ENCODE measurements at places on chromosomes 2 and 18.

GRCh38 chr2:224155371-224155770 lies 116.3 kb upstream of the SERPINE2 start:
- no peak for DNase-seq

- no peak for DNase-seq
Observed at GRCh38 chr2:164948540-164948939, 6.8 kb downstream of the SLC38A11 start.

DNA sequence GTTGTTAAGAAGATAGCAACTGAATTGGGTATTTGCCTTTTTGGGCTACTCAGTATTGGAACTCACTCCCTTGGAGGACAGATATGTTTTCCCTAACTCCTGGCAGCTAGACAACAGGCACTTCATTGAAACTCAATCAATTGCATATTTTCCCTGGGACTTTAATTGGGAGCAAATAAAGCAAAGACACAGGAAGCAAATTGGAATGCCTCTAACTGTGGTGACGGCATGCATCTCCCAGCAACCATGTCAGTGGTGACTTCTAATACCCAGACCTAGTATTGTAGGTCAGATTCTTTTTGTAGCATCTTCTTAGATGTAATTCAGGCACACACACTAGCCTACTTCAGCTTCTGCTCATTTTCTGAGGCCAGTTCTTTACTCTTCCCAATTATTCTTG lies 164.2 kb upstream of the SETBP1 start:
- DNase-seq, result no peak

GRCh38 chr2:50346629-50347357 lies 685.1 kb downstream of the NRXN1 start:
- no peak for DNase-seq

- DNase-seq, result no peak
Observed at GRCh38 chr2:43033466-43034241, 192.8 kb downstream of the ZFP36L2 start.
